ENCODE measurements at places on chromosomes 3 and 15.

GRCh38 chr3:13484851-13485590, 4.9 kb downstream of the HDAC11 start:
- H3K4me3 ChIP-seq, result no peak overlapping the region
- H3K27ac ChIP-seq, result peak overlapping the region; percentile 88
- peak; percentile 91 for DNase-seq
- no peaks in the 10 kb centered on the region for H3K36me3 ChIP-seq

DNA sequence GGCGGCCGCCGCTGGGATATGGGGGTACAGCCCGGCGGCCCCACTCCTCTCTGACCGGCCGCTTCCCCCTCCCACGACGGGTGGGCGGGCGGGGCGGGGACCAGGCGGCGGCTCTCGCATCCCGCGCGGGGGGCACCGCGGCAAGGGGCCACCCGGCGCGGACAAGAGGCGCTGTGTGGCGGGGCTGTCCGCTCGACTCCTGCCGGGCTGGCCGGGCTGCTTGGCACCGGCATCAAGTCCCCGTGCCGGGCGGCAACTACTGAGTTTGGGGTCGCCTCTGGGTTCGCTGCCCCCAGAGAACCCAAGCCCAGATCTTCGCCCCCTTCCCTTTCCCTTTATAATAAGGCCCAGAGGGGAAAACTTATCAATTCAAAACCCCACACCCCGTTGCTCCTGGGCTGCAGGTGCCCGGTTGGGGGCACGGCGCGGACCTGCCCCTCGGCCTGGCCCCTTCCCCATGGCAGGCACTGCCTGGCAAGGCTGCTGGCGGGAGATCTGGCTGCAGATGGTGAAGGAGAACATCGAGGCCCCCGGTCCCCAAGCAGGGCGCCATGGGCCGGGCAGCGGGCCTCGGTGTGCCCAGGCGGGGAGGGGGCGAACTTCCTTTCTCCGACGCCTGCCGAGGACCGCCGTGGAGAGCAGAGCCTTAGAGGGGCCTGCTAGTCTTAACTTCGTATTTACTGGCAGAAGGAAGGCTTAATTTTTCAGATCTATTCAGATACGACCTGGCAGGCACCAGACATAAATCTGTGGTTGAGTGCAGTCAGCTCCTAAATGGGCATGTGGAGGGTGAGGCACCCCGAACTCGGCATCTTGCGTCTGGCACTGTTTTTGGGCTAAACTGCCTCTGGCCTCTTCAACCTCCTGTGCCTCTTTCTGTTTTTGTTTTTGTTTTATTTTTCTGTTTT, 911 bp downstream of the APBA2 start:
- no peak overlapping the region for H3K27ac ChIP-seq
- DNase-seq, result no peak
- H3K36me3 ChIP-seq, result no peaks in the 10 kb centered on the region
- no peaks in the 10 kb centered on the region for H3K4me1 ChIP-seq
- H3K4me3 ChIP-seq, result peak overlapping the region; percentile 28
- peaks cover 14% of the 10 kb centered on the region for H3K27me3 ChIP-seq

DNA sequence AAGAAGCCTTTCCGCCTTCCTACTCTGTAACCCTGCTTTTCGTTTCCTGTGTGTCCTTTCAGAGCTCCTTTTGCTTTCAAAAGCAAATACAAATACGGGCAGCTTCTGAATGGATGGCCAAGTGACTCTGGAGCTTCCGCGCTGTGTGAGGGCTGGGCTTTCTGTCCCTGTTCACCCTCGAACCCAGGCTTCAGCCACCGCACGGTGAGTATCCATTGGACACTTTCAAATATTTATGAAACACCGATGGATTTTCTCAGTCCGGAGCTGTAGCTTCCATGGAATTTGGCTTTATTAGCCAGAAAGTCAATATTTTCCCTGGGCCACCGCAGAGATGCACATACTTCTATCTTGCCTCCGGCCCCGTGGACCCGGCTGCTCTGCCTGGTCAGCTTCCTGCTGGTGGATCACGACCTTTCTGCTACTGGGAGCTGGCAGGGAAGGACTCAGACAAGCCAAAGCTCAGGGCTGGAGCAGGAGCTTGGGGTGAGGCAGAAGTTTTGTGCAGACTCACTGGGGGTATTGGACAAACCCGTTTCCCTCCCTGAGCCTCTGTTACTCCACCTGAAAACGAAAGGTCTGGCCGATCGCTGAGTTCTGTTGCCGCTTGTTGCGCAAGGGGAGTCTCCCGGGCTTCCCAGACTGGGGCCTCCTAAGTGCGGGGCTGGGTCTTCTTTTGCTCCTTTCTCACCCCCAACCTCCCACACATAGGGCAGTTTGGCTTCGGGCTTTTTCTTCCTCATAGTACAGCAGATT, 63.6 kb downstream of the LINGO1 start:
- H3K36me3 ChIP-seq, result no peaks in the 10 kb centered on the region
- peak overlapping the region; percentile 9 for H3K4me3 ChIP-seq
- no peak overlapping the region for H3K27ac ChIP-seq
- peaks cover 4% of the 10 kb centered on the region for H3K4me1 ChIP-seq
- H3K27me3 ChIP-seq, result no peaks in the 10 kb centered on the region

DNA sequence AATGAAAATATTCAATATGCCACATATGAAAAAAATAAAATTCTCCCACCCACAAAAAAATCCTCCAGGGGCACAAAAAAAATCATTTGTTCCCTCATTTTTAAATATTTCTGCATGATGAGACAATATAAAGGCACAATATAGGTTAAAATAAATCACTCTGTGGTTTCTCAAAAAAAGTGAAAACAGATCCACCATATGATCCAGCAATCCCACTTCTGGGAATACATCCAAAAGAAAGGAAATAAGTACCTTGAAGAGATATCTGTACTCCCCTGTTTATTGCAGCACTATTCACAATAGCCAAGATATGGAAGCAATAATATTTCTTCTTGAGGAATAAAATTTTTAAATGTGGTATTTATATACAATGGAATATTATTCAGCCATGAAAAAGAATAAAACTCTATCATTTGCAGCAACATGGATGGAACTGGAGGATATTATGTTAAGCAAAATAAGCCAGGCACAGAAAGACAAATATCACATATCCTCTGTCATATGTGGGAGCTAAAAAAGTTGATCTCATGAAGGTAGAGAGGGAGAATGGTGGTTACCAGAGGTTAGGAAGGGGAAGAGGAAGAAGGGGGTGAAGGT, 1.5 kb downstream of the ATP8B4 start:
- no peak overlapping the region for H3K27ac ChIP-seq
- no peak overlapping the region for H3K4me3 ChIP-seq
- no peak for DNase-seq
- no peaks in the 10 kb centered on the region for H3K27me3 ChIP-seq
- H3K36me3 ChIP-seq, result no peaks in the 10 kb centered on the region

- H3K4me3 ChIP-seq, result no peak overlapping the region
- H3K27ac ChIP-seq, result no peak overlapping the region
These were observed 29.6 kb downstream of the TMEM39A start for GRCh38 chr3:119433613-119434325.

GRCh38 chr15:48631176-48631770, 14.2 kb downstream of the FBN1 start:
- no peaks in the 10 kb centered on the region for H3K27me3 ChIP-seq
- no peak overlapping the region for H3K4me3 ChIP-seq
- DNase-seq, result no peak
- peaks cover 4% of the 10 kb centered on the region for H3K4me1 ChIP-seq

GRCh38 chr3:94937980-94938379, 875.1 kb downstream of the NSUN3 start:
- DNase-seq, result no peak
- H3K27ac ChIP-seq, result no peak overlapping the region
- no peaks in the 10 kb centered on the region for H3K36me3 ChIP-seq
- no peaks in the 10 kb centered on the region for H3K4me1 ChIP-seq

GRCh38 chr3:108468577-108468976, 41.8 kb downstream of the MYH15 start:
- H3K4me3 ChIP-seq, result no peak overlapping the region
- H3K27me3 ChIP-seq, result no peaks in the 10 kb centered on the region
- H3K27ac ChIP-seq, result no peak overlapping the region
- H3K36me3 ChIP-seq, result no peaks in the 10 kb centered on the region
- no peaks in the 10 kb centered on the region for H3K4me1 ChIP-seq

- no peak for DNase-seq
- H3K27ac ChIP-seq, result peak overlapping the region; percentile 60
- H3K27me3 ChIP-seq, result no peaks in the 10 kb centered on the region
- H3K36me3 ChIP-seq, result no peaks in the 10 kb centered on the region
These were observed 4.9 kb downstream of the MON1A start for GRCh38 chr3:49924683-49925082.

DNA sequence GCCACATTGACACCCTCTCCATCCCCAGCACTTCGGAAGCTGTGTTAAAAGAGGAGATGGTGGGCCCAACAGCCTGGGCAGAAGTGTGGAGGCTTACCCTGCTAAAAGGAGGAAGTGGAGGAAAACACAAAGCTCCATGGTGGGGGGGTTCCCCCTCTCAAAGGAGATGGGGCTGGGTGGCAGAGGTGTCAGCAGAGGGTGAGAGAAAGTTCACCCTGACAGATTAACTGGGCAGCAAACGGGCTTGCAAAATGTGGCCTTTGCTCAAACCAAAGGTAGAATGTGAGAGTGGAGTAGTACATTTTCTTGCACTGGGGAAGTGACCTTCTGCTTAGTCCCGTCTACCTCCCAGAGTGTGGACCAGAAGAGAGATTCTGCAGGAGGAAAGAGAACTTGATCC, 44.7 kb downstream of the MYO1E start:
- no peak for DNase-seq
- H3K4me3 ChIP-seq, result no peak overlapping the region
- no peaks in the 10 kb centered on the region for H3K27me3 ChIP-seq
- H3K36me3 ChIP-seq, result no peaks in the 10 kb centered on the region
- H3K4me1 ChIP-seq, result peaks cover 8% of the 10 kb centered on the region
- no peak overlapping the region for H3K27ac ChIP-seq

- no peak for DNase-seq
- no peak overlapping the region for H3K4me3 ChIP-seq
- no peaks in the 10 kb centered on the region for H3K27me3 ChIP-seq
- H3K4me1 ChIP-seq, result peaks cover 60% of the 10 kb centered on the region
- no peaks in the 10 kb centered on the region for H3K36me3 ChIP-seq
These were observed 5.2 kb downstream of the GNAI2 start for GRCh38 chr3:50241163-50241562.

DNA sequence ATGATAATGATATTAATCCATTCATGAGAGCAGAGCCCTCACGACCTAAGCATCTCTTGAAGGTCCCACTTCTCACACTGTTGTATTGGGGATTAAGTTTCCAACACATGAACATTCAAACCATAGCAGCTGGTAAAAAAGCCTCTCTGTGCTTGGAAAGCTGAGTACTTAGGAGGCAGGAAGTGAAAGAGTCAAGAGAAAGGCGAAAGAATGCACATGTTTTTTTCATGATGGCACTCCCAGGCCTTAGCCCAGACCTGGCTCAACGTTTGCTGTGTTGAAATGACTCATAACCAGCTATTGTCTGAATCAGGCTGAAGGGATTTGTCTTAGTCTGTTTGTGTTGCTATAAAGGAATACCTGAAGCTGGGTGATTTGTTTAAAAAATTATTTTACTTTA, 84.4 kb upstream of the RGMA start:
- H3K4me1 ChIP-seq, result no peaks in the 10 kb centered on the region
- H3K4me3 ChIP-seq, result no peak overlapping the region
- no peaks in the 10 kb centered on the region for H3K27me3 ChIP-seq
- H3K36me3 ChIP-seq, result no peaks in the 10 kb centered on the region

GRCh38 chr15:72199721-72200212, 2.2 kb upstream of the GRAMD2A start:
- H3K27ac ChIP-seq, result peak overlapping the region; percentile 90
- no peaks in the 10 kb centered on the region for H3K36me3 ChIP-seq
- DNase-seq, result peak; percentile 76
- H3K4me1 ChIP-seq, result peaks cover 49% of the 10 kb centered on the region

DNA sequence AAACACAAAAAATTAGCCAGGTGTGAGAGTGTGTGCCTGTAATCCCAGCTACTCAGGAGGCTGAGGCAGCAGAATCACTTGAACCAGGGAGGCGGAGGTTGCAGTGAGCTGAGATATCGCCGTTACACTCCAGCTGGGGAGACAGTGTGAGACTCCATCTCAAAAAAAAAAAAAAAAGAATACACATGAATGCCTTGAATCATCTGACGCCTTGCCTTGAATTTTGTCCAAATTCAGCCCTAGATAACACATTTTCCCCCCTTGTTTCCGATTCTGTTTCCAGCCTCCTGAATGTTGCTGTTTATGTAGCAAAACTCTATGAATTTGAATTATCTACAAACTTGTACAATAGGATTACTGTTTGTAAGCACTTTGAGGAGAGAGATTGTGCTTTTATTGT, 98.7 kb upstream of the ARL6 start:
- H3K4me3 ChIP-seq, result no peak overlapping the region
- H3K27me3 ChIP-seq, result no peaks in the 10 kb centered on the region
- H3K27ac ChIP-seq, result no peak overlapping the region
- H3K36me3 ChIP-seq, result no peaks in the 10 kb centered on the region
- H3K4me1 ChIP-seq, result peaks cover 8% of the 10 kb centered on the region

DNA sequence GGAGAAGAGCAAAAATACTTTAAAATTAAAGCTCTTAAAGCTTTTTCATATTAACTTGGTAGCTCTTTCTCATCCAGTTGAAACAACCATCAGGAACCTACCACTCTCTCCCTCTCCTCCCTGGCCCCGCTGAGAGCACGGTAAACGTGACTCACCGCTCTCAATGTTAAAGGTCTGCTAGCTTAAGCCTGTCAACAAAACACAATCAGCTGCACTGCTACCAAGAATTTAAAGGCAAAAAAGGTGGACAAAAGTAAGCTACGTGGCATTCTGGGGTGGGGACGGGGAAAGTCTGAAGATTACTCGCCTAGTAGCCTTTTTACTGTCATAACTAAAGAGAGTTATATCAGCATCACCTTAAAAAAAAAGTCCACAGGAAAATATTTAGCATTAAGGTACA, 8.4 kb upstream of the GP5 start:
- no peak overlapping the region for H3K27ac ChIP-seq
- no peak overlapping the region for H3K4me3 ChIP-seq
- no peak for DNase-seq
- no peaks in the 10 kb centered on the region for H3K4me1 ChIP-seq
- no peaks in the 10 kb centered on the region for H3K27me3 ChIP-seq
- H3K36me3 ChIP-seq, result no peaks in the 10 kb centered on the region

GRCh38 chr3:22937536-22937935, 265.6 kb upstream of the UBE2E2 start:
- H3K36me3 ChIP-seq, result no peaks in the 10 kb centered on the region
- no peaks in the 10 kb centered on the region for H3K27me3 ChIP-seq
- H3K4me1 ChIP-seq, result peaks cover 10% of the 10 kb centered on the region
- H3K4me3 ChIP-seq, result no peak overlapping the region
- H3K27ac ChIP-seq, result peak overlapping the region; percentile 4
- DNase-seq, result no peak
